Stimulated activated CD8-positive, alpha-beta memory T cell treated with anti-CD3 and anti-CD28 coated beads, Interleukin-7, amount 100 ng/mL, for 48 hours (primary cell): ENCODE measurements at places on chromosomes 2 and 18.

- no peak for DNase-seq
These were observed 198.1 kb upstream of the RBBP8 start for GRCh38 chr18:22734791-22735627.

DNA sequence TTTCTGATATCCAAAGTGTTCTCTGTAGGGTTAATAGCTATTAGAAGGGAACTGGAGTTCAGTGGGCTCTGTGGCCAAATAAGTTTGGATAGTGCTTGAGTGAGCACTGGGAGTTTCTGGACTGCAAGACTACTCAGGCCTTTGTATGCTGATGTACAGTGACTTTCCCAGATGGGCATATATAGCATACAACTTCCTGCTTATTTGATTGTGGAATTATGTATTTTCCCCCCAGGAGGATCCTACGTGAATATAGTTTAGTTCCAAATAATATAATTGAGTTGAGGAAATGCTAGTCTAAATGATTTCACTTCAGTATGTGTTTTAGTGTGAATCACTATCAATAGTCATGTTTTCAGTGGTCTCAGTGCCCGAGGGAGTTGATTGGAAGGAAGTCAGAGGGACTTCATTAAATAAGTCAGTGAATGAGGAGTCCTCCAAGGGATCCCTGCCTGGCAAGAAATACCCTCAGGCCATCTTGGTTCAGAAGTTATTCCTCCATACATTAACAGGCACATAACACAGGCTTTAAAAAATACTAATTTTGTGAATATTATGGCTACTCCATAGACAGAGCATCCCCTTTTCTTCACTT lies 251.4 kb downstream of the PRKCE start:
- no peak for DNase-seq

GRCh38 chr2:12210016-12210933 lies 463.8 kb downstream of the LPIN1 start:
- no peak for DNase-seq

DNA sequence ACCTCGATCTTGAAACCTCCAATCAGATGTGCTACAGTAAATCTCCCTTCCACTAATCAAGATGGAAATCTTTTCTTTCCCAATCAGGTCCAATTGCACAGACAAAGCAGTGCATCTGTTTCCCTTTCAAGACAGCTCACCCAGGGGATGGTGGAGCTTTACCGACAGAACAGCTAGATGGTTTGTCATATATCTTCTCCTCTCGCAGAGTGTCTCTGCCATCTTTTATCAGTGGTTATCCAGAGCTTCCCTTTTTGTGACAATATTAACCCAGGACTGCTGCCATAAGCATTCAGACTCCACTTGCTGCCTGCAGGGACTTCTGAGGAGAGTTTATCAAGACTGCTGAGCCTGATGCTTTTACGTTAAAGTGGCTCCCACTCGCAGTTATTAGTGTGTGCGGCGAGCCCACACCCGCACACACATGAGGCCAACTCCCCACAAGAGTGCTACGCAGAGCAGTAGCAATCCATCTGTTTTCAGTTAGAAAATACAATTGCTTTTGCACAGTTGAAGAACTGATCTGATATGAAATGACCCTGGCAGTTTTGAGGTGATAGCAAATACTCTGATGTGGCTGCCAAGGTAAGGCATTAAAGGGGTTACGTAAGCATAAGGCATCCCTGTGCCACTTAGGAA lies 398.9 kb downstream of the NCKAP5 start:
- no peak for DNase-seq
